ENCODE measurements at places on chromosomes 1 and 21.

GRCh38 chr1:2230781-2231531, 2.8 kb downstream of the SKI start:
- peak overlapping the region; percentile 71 for H3K4me3 ChIP-seq
- no peak for DNase-seq
- H3K27me3 ChIP-seq, result no peaks in the 10 kb centered on the region
- peak overlapping the region; percentile 87 for H3K27ac ChIP-seq

DNA sequence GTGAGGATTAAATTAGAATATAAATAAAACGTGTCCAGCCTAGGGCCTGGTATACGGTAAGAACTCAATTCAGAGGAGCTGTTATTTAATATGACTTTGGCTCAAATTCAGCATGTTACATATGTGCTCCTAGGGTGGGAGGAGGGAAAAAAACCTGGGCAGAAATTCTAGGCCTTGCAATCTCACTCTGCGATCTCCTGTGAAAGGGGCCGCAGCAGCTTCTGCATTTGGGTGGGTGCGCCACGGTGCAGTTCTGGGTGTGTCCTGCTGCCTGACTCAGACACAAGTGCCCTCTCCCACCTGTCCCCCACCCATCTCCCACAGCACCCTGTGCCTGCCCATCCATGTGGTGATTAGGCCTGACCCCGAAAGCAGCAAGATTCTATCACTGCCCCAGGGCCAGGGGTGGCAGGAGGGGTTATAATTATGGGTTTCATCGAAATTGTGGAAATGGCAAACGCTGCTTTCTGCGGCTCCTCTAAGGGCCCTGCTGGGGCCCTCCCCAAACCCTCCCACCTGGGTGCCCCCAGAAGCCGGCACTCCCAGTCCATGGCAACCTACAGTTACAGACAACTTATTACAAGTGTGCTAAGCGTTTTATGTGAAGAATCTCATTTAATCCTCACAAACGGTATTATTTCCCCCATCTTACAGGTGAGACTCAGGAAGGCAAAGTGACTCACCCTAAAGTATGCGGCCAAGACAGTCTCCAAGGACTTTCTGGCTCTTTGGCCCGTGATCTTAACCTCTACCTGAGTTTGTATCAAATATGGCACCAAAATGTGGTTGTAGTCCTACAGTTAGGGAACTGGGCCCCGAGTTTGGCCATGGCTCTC, 25.5 kb upstream of the GRHL3 start:
- H3K27ac ChIP-seq, result peak overlapping the region; percentile 24
- peaks cover 5% of the 10 kb centered on the region for H3K4me1 ChIP-seq
- no peaks in the 10 kb centered on the region for H3K36me3 ChIP-seq
- no peak for DNase-seq

DNA sequence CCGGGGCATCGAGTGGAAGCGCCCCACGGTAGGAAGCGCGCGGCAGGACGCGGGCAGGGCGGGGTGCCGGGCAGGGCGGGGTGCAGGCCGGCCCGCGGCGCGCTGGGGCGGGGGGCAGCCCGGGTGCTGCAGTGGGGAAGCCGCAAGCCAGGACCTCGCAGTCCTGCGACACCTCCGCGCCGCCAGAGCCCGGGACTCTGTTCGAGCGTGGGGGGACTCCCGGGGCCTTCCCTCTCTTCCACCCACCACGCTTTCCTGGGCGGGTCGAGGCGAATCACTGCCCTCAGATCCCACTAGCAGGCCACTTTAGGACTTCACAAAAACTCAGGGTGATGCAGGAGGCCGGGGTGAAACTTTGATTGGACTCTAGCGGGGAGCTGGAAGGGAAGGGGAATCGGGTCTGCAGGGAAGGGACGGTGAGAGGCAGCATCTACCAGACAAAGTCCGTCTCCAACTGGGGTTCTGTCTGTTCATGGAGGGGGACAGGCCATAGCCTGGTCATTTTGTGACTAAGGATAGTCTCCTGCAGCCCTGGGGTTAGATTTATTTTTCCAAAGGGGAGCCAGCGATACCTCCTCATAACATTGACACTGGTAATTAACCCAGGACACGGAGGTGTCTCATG, 623 bp downstream of the CAPN2 start:
- no peak for DNase-seq
- H3K27me3 ChIP-seq, result no peaks in the 10 kb centered on the region
- H3K4me1 ChIP-seq, result peaks cover 42% of the 10 kb centered on the region
- H3K36me3 ChIP-seq, result no peaks in the 10 kb centered on the region
- peak overlapping the region; percentile 99 for H3K27ac ChIP-seq
- peak overlapping the region; percentile 82 for H3K4me3 ChIP-seq

DNA sequence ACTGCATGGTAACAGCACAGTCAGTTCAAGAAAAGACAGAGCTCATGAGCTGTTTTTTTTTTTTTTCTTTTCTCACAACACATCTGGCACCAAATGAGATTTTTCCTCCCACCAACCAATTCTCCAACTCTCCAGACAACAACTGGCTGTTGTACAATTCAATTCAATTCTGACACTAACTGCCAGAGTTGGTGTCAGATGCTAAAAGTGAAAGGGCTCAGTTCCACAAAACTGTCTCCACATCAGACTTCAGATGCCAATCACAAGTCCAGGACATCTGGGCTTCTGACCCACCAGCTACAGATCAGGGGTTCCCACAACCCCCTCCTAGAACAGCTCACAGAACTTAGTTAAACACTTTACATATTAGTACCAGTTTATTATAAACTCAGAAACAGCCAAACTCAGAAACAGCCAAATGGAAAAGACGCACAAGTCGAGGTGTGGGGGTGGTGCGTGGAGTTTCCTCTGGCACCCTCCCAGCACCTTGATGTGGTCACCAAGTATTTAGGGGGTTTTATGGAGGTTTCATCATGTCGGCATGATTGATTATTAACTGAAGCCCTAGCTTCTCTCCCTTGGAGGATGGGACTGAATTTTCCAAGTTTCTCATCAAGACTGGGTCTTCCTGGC, 39.2 kb upstream of the LRRC8D start:
- no peaks in the 10 kb centered on the region for H3K27me3 ChIP-seq
- no peak overlapping the region for H3K27ac ChIP-seq
- H3K4me1 ChIP-seq, result no peaks in the 10 kb centered on the region
- no peak overlapping the region for H3K4me3 ChIP-seq

- DNase-seq, result no peak
- H3K4me3 ChIP-seq, result no peak overlapping the region
- no peaks in the 10 kb centered on the region for H3K4me1 ChIP-seq
- H3K27ac ChIP-seq, result no peak overlapping the region
- H3K27me3 ChIP-seq, result peaks cover 15% of the 10 kb centered on the region
- H3K36me3 ChIP-seq, result no peaks in the 10 kb centered on the region
These were observed 17.0 kb downstream of the LHX4 start for GRCh38 chr1:180247061-180247460.

- no peaks in the 10 kb centered on the region for H3K27me3 ChIP-seq
- H3K27ac ChIP-seq, result no peak overlapping the region
- no peaks in the 10 kb centered on the region for H3K4me1 ChIP-seq
- no peak overlapping the region for H3K4me3 ChIP-seq
- H3K36me3 ChIP-seq, result no peaks in the 10 kb centered on the region
These were observed 77.9 kb downstream of the WDR3 start for GRCh38 chr1:118007391-118007790.

- no peak overlapping the region for H3K27ac ChIP-seq
- H3K36me3 ChIP-seq, result no peaks in the 10 kb centered on the region
- H3K27me3 ChIP-seq, result no peaks in the 10 kb centered on the region
- DNase-seq, result no peak
These were observed 25.6 kb downstream of the SLX9 start for GRCh38 chr21:44965251-44966022.

DNA sequence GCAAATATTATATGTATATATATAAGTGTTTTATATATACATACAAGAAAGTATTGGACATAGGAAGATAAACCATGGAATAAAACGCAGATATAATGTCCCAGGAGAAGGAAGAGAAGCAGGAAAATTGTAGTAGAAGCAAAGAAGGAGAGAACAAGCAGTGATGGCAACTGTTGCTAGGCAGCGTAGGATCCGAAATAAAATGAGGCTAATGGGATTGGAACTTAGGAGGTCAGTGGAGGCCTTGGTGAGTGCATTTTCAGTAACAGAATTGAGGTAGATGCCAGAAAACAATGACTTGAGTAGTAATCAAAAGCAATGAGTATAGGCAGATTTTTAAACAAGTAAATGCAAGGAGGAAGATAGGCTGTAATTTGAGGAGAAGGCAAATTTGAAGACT, 265.8 kb downstream of the LRRC7 start:
- no peaks in the 10 kb centered on the region for H3K27me3 ChIP-seq
- H3K36me3 ChIP-seq, result no peaks in the 10 kb centered on the region
- no peaks in the 10 kb centered on the region for H3K4me1 ChIP-seq

DNA sequence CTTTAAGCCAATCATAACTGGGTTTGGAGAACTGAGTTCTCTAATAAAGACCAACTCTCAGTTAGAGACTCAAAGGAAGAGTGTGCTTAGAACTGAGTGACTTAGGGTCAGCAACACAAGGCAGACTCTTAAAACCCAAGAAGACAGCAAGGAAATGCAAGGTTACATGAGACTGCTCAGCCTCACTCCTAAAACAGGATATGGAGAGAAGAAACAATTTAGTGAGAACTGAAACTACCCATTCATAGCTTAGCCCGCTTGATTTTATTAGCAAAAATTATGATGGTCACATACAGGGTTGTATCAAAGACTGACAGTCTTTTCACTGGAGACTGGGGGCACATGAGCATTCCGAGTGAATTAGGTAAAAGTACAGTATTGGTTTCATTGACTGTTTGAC, 78.9 kb upstream of the DMRTA2 start:
- no peaks in the 10 kb centered on the region for H3K27me3 ChIP-seq
- no peaks in the 10 kb centered on the region for H3K4me1 ChIP-seq
- no peak overlapping the region for H3K27ac ChIP-seq
- no peak overlapping the region for H3K4me3 ChIP-seq

- H3K27me3 ChIP-seq, result no peaks in the 10 kb centered on the region
- no peaks in the 10 kb centered on the region for H3K36me3 ChIP-seq
- no peak overlapping the region for H3K4me3 ChIP-seq
- H3K4me1 ChIP-seq, result peaks cover 41% of the 10 kb centered on the region
- DNase-seq, result peak; percentile 80
- peak overlapping the region; percentile 91 for H3K27ac ChIP-seq
These were observed 50.7 kb downstream of the JAK1 start for GRCh38 chr1:64915381-64916274.

DNA sequence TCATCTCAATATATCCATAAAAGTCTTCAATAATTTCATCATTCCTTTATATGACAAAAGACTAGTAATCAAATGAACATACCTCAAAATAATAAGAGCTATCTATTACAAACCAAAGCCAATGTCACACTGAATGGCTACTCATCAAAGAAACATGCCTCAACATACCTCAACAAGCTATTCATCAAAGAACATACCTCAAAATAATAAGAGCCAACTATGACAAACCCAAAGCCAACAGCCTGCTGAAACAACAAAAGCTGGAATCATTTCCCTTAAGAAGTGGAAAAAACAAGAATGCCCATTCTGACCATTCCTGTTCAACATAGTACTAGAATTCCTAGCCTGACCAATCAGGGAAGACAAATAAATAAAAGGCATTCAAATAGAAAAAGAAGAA, 1373.7 kb downstream of the BRINP3 start:
- no peaks in the 10 kb centered on the region for H3K4me1 ChIP-seq
- H3K27me3 ChIP-seq, result no peaks in the 10 kb centered on the region
- H3K36me3 ChIP-seq, result no peaks in the 10 kb centered on the region
- DNase-seq, result no peak

GRCh38 chr1:31931593-31932225, 6.5 kb downstream of the PTP4A2 start:
- no peaks in the 10 kb centered on the region for H3K36me3 ChIP-seq
- no peak overlapping the region for H3K4me3 ChIP-seq
- DNase-seq, result peak; percentile 21
- peak overlapping the region; percentile 99 for H3K27ac ChIP-seq

- H3K27me3 ChIP-seq, result no peaks in the 10 kb centered on the region
- H3K4me1 ChIP-seq, result no peaks in the 10 kb centered on the region
- no peak for DNase-seq
- H3K27ac ChIP-seq, result no peak overlapping the region
- H3K4me3 ChIP-seq, result no peak overlapping the region
- no peaks in the 10 kb centered on the region for H3K36me3 ChIP-seq
These were observed 116.7 kb downstream of the SPATA46 start for GRCh38 chr1:162259894-162260455.

GRCh38 chr1:156293098-156293434, 2.4 kb downstream of the GLMP start:
- no peak overlapping the region for H3K4me3 ChIP-seq
- H3K4me1 ChIP-seq, result peaks cover 24% of the 10 kb centered on the region
- H3K36me3 ChIP-seq, result no peaks in the 10 kb centered on the region
- no peaks in the 10 kb centered on the region for H3K27me3 ChIP-seq

- peaks cover 7% of the 10 kb centered on the region for H3K27me3 ChIP-seq
- H3K36me3 ChIP-seq, result no peaks in the 10 kb centered on the region
- no peak for DNase-seq
- no peak overlapping the region for H3K27ac ChIP-seq
- no peaks in the 10 kb centered on the region for H3K4me1 ChIP-seq
- H3K4me3 ChIP-seq, result no peak overlapping the region
These were observed 3.7 kb downstream of the ITGB2 start for GRCh38 chr21:44916965-44917364.

DNA sequence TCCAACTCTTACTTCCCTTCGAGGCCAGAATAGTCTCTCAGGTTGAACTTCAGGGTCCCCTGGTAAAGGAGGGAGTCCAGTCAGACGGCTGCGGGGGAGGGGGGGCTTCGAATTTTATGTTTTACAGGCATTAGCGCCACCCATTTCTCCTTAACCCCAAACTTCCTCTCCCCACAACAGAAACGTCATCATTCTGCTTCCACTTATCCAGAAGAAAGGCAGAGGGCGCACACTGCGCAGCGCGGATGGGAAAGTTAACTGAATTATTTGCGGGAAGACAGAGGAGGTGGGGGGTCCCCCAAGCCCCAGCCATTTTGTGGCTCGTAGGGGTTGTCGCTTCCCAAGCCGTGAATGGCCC, 529 bp upstream of the PRMT2 start:
- peaks cover 30% of the 10 kb centered on the region for H3K4me1 ChIP-seq
- peak; percentile 89 for DNase-seq
- H3K27me3 ChIP-seq, result no peaks in the 10 kb centered on the region

- DNase-seq, result no peak
- H3K4me3 ChIP-seq, result no peak overlapping the region
- H3K36me3 ChIP-seq, result no peaks in the 10 kb centered on the region
- no peak overlapping the region for H3K27ac ChIP-seq
- H3K27me3 ChIP-seq, result no peaks in the 10 kb centered on the region
These were observed 37.0 kb upstream of the LRRC3 start for GRCh38 chr21:44418108-44418875.

DNA sequence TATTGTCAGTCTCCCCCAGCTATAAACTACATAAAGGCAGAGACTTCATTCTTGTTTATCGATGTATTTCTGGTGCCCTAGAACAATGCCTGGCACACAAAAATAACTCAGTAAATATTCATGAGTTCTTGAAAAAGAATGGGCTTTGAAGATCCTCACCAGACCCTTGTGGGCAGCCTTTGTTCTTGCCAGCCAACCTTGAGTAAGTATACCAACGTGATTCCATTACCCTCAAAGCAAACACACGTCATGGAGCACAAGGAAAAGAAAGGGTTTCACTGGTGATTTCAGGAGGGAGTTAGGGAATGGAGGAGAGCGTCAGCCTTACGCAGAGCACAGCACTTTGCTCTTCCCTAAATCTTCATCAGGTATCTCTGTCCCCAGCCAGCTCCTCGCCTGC, 29.4 kb downstream of the NMNAT2 start:
- no peaks in the 10 kb centered on the region for H3K36me3 ChIP-seq
- no peaks in the 10 kb centered on the region for H3K27me3 ChIP-seq
- no peak for DNase-seq
- peaks cover 2% of the 10 kb centered on the region for H3K4me1 ChIP-seq
- H3K27ac ChIP-seq, result no peak overlapping the region
- H3K4me3 ChIP-seq, result no peak overlapping the region
